ENCODE measurements at places on chromosomes 13 and 19. TPM values are rescaled to one million over a fixed set of nuclear protein-coding genes. Genes with fewer than 3 reads are reported as not detected.

Gene PSG2
- total RNA-seq = not detected

Gene DNAJB1
- 94.8 TPM for total RNA-seq

Gene KLF2
- total RNA-seq = 1.3 TPM

Gene EDDM13
- 3.4 TPM for total RNA-seq

DNA sequence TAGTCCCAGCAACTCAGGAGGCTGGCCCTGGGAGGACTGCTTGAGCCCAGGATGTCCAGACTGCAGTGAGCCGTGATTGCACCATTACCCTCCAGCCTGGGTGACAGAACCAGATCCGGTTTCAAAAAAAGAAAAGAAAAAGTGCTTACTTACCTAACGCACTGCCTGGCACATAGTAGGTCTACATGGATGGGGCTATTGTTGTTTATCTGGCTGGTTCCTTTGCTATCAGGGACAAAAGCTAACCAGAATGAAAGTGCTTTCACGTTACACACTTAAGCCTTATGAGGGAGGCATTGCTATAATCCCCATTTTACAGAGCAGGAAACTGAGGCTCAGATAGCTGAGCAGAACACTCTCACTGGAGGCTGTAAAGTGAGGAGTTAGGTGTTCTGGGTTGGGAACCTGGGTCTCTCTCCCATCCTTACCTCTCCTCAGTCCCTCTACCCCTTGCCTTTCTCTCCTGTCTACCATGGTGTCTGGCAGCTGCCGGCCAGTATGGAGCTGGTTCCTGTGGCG, 2.8 kb downstream of the DNM2 start:
- H3K27me3 ChIP-seq = no peaks in the 10 kb centered on the region
- H3K4me1 ChIP-seq = peaks cover 18% of the 10 kb centered on the region
- peaks cover 35% of the 10 kb centered on the region for H3K36me3 ChIP-seq
- DNase-seq = no peak

DNA sequence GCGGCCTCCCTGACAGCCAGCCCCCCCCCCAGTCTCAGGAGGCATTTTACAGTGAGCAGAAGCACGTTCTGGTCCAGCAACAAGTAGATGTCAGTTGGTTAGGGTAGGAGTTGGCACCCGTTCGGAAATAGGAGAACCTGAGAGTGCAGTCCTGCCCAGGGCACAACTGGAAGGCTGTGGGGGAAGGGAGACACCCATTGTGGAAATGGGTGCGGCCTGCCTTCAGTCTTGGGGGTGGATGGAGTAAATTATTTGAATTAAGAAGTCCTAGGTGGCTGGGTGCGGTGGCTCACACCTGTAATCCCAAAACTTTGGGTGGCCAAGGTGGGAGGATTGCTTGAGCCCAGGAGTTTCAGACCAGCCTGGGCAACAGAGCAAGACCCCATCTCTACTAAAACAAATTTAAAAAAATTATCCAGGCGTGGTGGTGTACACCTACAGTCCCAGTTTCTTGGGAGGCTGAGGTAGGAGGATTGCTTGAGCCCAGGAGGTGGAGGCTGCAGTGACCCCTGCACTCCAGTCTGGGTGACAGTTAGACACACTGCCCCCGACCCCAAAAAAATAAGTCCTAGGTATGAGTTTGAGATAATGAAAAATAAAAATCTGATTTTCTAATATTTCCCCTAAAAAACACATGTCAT, 1.2 kb downstream of the CIRBP start:
- peaks cover 53% of the 10 kb centered on the region for H3K36me3 ChIP-seq
- peak overlapping the region; percentile 92 for H3K27ac ChIP-seq
- peaks cover 74% of the 10 kb centered on the region for H3K4me1 ChIP-seq

DNA sequence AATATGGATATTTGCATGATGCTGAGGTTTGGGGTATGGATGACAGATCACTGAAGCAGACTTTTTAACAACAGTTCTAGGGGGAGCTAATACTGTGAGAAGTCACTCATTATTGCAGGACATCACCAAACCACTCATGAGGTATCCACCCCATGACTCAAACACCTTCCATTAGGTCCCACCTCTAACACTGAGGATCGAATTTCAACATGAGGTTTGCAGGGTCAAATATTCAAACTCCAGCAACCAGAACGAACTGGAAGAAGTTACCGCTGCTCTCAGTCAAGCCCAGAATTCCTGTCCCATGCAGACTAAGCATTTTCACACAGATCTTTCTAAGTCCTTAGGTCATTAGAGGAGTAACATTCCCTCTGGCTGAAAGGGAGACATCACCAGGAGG, 758.9 kb downstream of the UQCRFS1 start:
- DNase-seq = no peak
- H3K27ac ChIP-seq = peak overlapping the region; percentile 27
- H3K27me3 ChIP-seq = no peaks in the 10 kb centered on the region
- peaks cover 3% of the 10 kb centered on the region for H3K4me1 ChIP-seq
- H3K36me3 ChIP-seq = peaks cover 80% of the 10 kb centered on the region

GRCh38 chr13:42417626-42418025, 145.7 kb downstream of the AKAP11 start:
- no peak overlapping the region for H3K27ac ChIP-seq
- no peaks in the 10 kb centered on the region for H3K4me1 ChIP-seq
- no peak for DNase-seq
- H3K36me3 ChIP-seq = no peaks in the 10 kb centered on the region
- no peak overlapping the region for H3K4me3 ChIP-seq

- H3K4me1 ChIP-seq = no peaks in the 10 kb centered on the region
- H3K36me3 ChIP-seq = no peaks in the 10 kb centered on the region
- no peak for DNase-seq
- H3K4me3 ChIP-seq = no peak overlapping the region
- H3K27ac ChIP-seq = no peak overlapping the region
Measured at GRCh38 chr13:99486996-99487395, 14.3 kb upstream of the TM9SF2 start.

- H3K27me3 ChIP-seq = no peaks in the 10 kb centered on the region
- H3K4me1 ChIP-seq = no peaks in the 10 kb centered on the region
- no peak overlapping the region for H3K4me3 ChIP-seq
Measured at GRCh38 chr13:111966933-111967332, 100.0 kb upstream of the SOX1 start.

DNA sequence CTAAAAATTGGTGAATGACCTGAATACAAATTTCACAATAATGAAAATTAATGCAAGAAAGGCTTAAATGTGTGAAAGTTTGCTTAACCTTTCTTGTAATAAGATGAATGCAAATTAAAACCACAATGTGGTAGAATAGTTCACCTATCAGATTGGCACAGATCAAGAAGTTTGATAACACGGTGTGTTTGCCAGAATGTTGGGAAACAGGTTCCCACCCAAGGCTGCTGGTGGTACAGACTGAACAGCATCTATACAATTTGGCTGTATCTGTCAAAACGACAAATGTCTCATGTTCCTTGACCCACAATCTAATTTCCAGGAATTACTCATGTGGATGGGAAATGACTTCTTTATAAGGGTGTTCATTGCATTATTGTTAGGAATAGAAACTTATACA, 8.6 kb upstream of the IRS2 start:
- peaks cover 13% of the 10 kb centered on the region for H3K4me1 ChIP-seq
- H3K36me3 ChIP-seq = no peaks in the 10 kb centered on the region
- no peaks in the 10 kb centered on the region for H3K27me3 ChIP-seq
- H3K4me3 ChIP-seq = no peak overlapping the region
- DNase-seq = no peak
- no peak overlapping the region for H3K27ac ChIP-seq

GRCh38 chr13:73837147-73837546, 297.1 kb downstream of the KLF12 start:
- H3K4me1 ChIP-seq = no peaks in the 10 kb centered on the region
- H3K4me3 ChIP-seq = no peak overlapping the region
- no peaks in the 10 kb centered on the region for H3K27me3 ChIP-seq

DNA sequence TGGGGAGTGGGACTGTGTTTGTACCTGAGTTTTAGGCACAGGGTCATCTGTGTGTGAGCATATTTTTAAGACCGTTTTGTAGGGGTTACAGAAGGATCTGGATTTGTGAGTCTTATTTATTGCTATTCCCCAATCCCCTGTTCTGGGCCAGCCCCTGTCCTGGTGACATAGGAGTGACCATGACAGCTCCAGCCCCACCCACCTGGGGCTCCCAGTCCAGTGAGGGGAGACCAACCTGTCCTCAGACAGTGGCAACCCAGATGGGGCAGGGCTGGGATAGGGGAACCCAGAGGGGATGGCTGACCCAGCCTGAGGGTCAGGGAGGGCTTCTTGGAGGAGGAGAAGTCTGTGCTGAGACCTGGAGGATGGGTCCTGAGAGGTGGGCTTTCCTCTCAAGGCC, 10.7 kb downstream of the TMEM160 start:
- DNase-seq = no peak
- H3K27ac ChIP-seq = no peak overlapping the region
- H3K27me3 ChIP-seq = no peaks in the 10 kb centered on the region
- H3K4me1 ChIP-seq = no peaks in the 10 kb centered on the region
- no peaks in the 10 kb centered on the region for H3K36me3 ChIP-seq
